ENCODE measurements at places on chromosomes 16 and 17.

DNA sequence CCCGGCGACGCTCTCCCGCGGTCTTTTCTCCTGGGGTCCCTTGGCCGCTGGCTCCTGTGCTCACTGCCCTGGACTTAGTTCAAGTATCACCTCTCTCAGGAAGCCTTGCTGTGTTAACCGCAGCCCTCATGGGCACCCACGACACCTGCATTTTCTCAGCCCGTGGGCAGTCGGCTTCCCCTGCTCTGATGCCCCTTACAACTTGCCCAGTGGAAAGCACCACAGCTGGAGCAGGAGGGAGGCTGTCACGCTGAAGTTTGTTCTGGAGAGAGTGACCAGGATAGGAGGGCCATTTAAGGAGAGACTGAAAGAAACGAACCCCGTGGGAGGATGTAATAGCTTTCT is 395 bp downstream of the STXBP4 start:
- no peak for DNase-seq

DNA sequence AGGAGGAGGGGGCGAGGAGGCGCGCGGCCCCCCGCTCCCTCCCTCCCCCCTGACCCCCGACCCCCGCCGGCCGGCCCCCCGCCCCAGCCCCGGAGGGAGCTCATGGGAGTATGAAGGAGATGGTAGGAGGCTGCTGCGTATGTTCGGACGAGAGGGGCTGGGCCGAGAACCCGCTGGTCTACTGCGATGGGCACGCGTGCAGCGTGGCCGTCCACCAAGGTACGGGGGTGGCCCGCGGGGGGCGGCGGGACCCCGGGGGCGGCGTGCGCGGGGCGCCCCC is 390 bp downstream of the MLLT6 start:
- DNase-seq = no peak

DNA sequence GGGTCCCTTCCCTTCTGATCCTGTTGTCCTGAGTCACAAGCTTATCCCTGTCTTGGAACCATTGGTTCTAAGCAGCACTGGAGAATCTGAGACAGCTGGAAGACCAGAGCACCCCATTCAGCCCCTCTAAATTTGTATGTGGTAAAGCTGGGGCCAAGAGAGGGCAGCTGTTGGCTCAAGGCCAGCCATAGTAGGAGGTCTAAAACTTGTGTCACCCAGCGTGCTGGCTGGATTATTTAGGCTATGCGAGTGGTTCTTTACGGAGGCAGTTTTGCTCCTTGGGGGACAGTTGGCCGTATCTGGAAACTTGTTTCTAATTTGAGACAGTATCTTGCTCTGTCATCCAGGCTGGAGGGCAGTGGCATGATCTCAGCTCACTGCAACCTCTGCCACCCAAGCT is 69.6 kb upstream of the GSE1 start:
- no peak for DNase-seq

DNA sequence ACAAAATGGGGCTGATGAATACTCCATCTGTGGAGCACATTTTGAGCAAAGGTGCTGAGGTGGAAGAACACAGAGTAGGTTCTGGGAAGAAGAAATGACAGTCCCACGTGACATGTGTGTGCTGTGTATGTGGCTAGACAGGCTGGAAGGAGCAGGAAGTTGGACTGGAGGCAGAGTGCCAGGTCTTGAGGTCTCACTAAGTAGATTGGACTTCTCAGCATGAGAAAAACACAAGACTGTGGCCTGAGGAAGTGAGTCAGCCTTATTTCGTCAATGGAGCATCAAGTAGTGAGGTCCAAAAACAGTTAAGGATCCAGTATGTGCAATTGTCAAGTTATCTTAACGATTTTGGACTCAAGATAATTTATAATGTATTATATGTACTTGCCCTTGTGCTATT is 736.5 kb downstream of the KCNJ2 start:
- DNase-seq = no peak

DNA sequence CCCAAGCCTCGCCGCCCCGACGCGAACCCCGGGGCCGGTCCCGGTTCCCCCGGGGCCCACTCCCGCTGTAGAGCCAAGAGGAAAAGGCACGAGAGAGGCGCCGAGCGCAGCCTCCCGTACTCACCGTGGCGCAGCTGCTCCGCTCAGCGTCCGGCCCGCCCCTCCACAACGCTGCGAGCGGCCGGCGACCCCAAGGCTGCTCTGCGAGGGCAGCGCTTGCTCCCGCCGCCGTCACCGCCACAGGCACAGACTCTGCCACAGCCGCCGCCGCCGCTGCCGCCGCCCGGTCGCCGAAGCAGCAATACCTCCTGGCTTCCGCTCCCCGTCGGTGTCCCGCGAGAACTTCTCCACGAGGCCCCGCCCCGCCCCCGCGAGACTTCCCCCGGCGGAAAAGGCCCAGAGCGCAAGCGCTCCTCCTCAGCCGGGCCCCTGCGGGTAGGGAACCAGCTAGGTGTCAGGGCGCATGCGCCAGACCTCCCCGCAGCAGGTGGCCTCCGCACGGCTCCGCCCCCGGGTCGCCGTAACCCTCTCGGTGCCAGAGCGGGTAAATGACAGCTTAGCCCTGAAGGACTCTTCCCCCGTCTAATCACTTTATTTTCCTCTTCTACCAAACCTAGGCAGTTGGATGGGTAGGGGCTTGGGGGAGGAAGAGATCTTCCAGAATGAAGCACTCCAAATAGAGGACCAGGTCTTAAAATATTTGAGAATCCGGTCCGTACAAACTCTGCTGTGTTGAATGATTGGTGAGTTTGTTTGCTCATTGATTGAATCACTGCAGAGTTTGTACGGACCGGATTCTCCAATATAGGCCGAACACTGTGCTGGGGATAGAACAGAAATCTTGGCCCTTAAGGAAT is at the start of gene GRB2:
TSS of gene GRB2 (minus strand) at position 314 of the 857 bp plus-strand sequence. CDS start 12,050 bp downstream, outside the sequence.
- DNase-seq = peak; percentile 98

Data from hindlimb muscle (tissue), 1 donor.